Stimulated activated CD4-positive, alpha-beta T cell treated with anti-CD3 and anti-CD28 coated beads, TNF-alpha, amount 100 ng/mL, for 4 hours (primary cell): ENCODE measurements at places on chromosomes 3 and 15.

GRCh38 chr3:52881871-52882270 is 15.5 kb downstream of the STIMATE start:
- no peak for DNase-seq

- no peak for DNase-seq
Measured at GRCh38 chr15:30922480-30923311, 19.0 kb downstream of the FAN1 start.

DNA sequence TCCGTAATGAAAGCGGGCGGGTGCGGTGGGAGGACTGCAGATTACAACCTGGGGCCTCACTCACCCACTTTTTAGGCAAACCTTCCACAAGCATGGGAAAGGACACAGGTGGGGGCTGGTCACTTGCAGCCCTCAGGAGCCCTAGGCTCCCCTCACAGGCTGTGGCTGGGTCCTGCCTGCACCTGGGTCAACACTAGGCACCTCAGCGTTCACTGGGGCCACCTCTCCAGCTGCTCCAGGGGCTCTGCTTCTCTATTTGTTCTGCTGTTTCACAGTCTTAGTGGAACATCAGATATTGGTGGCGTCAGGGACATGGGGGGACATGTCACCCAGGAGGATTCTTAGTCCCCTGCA is 30.1 kb upstream of the TMEM115 start:
- no peak for DNase-seq

- DNase-seq = no peak
Measured at GRCh38 chr15:52213206-52213605, 22.0 kb upstream of the GNB5 start.

DNA sequence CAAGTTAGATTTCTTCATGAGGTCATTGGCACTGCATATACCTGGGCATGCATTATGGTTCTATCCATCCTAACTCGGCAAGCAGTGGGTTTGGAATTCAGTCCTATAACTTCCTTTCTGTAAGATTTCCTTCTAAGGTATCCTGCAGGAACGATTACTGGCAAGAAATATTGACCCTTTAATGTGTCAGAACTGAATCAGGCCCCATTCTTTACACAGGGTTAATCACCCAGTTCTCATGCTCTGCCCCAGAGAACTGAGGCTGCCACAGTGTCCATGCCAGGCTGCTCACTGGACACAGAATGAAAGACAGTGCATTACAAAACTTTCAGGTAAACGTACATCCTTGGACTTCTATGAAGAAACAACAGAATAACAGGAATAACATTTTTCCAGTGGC is 108.9 kb downstream of the RPL22L1 start:
- no peak for DNase-seq

DNA sequence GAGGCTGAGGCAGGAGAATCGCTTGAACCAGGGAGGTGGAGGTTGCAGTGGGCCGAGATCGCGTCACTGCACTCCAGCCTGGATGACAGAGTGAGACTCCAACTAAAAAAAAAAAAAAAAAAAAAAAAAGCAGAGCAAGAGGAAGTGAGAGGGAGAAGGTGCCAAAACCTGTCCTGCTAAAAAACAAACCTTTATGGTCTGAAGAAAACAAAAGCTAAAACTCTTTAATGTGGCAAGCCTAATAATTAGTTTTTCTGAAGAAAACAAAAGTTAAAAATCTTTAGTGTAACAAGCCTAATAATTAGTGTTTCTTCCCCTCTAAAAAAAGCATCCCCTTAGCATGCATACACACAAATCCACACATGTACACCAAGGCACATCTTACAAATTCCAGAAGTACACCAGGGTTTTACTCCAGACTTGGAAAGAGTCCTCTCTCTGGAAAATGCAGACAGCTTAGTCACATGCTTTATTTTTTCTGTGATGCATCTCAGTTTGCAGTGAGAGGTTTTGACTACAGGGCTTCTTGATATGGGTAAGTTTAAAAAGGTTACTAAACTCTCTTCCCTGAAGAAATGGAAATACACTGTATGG is 65.9 kb downstream of the HACD2 start:
- DNase-seq = no peak

- DNase-seq = peak; percentile 53
Measured at GRCh38 chr15:63860155-63860554, 26.4 kb upstream of the HERC1 start.

- DNase-seq = no peak
Measured at GRCh38 chr15:96331144-96331944, 844 bp downstream of the NR2F2 start.

DNA sequence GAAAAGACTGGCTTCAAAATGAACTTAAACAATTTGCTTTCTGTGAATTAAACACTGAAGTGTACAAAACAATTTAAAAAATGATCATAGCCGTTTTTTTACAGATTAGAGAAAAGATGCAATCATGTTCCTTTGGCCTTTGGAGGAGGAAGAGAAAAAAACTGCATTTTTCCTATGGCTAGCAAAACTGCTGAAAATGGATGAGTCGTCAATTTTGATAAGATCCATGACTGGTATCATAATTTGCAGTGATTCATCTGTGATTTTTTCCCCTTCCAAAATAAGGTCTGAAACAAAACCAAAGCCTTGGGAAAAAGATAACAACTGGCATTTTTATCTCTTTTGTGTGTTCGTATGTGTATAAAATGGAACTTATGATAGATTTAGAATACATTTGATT is 255.6 kb upstream of the SATB1 start:
- DNase-seq = no peak

GRCh38 chr3:57151021-57151449 is 14.1 kb downstream of the IL17RD start:
- DNase-seq = no peak

- DNase-seq = no peak
Measured at GRCh38 chr3:128076483-128077201, 24.4 kb downstream of the SEC61A1 start.

- no peak for DNase-seq
Measured at GRCh38 chr3:143295201-143296080, 175.9 kb downstream of the CHST2 start.

GRCh38 chr3:8458238-8458661 is 43.4 kb upstream of the LMCD1 start:
- DNase-seq = no peak

DNA sequence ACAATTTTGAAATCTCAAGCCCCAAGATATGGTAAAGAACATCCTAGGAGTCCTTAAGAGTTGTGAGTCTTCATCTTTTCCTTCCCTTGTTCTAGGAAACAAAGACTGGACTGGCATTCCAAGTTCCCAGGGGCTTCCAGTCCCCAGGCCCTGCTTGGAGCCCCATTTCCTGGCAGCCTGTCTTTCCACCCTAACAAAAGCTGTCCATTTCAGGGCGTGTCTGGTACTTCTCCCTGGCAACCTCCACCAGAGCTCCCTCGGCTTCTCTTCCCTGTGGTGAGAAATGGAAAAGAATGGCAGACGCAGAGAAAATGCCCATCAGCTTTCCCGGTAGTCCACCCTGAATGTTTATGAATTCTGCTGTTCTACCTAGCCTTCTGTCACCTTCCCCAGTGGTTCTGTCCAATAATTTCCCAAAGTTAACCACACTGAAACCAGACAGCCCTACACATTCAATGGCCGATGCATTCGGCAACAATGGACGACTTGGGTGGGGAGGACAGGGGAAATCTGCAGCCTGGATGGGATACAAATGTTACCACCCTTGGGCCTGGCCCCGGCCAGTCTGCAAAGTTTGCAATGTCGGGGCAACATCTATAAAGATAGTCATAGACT is 6.8 kb downstream of the RAB6B start:
- DNase-seq = no peak

DNA sequence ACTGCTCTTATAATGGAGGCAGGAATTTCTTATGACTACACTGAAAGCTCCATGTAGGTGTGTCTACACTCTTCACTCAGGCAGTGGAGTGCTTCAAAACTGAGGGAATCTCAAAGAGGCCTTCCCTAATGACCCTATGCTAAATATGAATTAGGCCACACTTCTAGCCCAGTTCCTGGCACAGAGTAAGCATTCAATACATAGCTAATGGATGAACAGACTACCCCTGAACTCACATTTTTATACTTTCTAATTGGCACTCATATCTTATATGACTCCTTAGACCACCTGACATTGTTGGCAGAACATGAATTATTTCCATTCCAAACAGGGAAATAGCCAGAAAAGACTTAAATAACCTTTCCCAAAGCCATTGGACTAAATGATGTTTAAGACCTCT is 3.4 kb downstream of the RARRES1 start:
- DNase-seq = no peak

DNA sequence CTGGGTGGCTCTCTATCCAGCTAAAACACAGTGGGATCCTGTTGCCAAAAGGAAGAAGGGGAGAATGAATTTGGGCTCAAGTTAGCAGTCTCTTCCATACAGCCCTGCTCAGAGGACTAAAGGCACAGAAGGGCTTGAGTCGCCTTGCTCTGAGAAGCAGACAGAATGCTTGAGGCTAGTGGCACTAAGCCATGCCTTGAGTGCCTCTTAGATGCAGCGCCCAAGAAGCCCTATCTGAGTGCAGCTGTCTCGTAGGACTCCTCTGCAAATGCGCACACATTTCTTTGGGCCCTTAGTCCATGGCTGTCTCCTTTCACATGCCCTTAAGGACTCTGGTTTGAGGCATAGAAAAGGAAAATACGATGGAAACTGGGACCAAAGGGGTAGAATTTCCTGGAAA is 211.3 kb upstream of the CHRM5 start:
- DNase-seq = no peak

- no peak for DNase-seq
Measured at GRCh38 chr3:103712320-103713008, 1277.6 kb downstream of the ZPLD1 start.

DNA sequence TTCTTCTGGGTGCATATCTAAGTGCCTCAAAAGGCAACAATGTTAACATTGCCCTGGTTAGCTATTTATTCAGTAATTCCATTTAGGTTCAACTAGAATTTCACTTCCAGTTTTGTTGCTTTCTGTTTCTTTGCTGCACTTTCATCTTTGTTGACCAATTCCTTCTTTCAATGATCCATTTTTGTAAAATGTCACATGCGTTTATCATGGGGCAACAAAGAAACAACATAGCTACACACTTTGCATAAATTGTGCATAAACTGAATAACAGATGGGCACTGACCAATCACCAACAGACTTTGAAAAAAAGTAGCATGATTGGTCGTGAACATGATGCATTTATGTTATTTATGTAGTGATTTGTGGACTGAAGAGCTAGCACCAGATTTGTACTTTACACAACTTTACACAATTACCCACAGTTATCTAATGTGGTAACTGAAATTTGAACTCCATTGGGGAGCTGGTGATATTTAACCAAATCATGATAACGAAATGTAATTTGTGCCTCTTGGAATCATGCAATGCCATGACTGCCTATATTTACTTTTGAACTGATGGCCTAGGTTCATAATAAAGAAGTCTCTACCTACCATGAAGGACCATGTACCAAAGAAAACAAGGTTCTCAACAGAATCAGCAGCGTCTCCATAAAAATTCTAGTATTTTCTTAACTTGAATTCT is 7.1 kb upstream of the CPOX start:
- no peak for DNase-seq

DNA sequence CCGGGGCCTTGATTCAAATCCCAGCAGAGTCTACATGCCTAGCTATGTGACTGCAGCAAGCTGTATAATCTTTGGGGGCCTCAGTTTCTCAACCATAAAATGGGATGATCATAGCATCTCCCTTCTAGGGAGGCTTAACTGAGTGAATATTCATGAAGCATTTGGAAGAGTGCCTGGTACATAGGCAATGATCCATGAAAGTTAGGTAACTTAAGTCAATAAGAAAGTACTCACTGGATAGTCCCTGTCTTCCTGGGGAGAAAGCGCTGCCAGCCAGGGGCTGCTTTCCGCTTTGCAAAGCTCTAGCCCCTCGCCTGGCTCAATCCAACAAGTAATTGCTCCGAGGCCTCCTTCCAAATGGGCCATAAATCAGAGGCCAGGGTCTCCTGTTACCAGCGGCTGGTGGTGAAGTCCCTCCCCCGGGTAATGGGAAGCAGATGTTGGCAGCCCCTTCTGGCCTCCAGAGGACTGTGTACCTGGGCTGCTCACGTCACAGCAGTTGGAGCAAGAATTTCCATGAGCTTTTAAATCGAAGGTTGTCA is 521.9 kb upstream of the PROK2 start:
- no peak for DNase-seq

DNA sequence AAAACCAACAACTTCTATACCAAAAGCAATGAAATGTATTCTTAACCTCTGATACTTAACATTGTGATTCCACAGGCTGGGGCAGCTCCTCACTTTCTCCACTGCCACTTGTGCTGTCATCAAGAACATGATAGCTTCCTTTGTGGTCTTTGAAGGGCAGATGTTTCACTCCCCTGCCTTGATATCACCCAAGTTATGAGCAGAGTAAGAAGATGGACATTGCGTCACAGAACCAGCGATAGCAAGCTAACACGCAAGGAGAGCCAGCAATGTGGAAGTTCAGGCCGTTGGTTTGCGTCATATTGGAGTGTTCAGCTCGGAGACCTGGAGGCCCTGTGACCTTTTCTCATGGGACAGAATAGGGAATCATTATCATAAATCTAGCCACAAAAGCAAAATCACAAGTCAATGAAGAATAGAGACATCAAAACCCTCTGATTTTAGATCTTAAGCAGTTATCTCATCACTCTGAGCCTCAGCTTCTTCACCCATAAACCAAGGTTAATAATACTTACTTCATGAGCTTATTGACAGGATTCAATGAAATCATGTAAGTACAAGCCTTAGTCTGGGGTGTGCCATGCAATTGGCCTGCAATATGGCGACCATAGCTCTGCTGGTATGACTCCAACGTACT is 183.8 kb upstream of the THBS1 start:
- DNase-seq = no peak

GRCh38 chr3:181567311-181568075 is 144.2 kb upstream of the SOX2 start:
- DNase-seq = no peak

DNA sequence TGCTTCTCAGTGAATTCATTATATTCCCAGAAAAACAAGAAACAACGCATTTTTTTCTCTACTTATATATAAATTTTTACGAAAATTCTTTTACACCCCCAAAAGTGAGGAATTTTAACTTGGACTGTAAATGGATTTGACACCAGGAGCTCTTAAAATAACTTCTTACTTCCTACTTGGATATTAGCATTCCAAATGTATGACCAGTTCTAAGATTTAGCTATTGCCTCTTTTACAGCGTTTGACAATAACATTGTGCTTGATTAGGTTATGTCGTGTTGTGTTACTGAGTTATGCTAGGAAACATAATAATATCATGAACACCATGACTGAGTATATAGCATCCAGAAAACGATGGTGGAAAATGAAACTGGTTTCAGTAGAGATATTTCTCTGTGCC is 177.0 kb downstream of the CNTN6 start:
- no peak for DNase-seq

DNA sequence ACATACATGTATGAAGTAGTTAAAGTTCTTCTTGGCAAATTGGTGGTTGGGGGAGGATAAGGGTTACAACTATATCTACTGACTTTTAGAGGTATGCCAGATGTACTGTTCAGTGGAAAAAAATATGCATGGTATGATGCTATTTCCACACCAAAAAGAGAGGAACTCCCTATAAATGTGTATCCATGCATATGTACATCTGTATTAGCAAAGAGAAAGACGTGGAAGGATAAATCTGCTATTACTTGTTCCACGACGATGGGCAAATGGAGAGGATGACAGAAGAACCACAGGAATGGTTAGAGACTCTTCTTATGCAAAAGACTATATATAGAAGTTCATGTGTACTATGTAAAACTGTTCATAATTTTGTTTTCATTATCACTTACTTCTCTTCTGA is 197.6 kb downstream of the RORA start:
- no peak for DNase-seq

- no peak for DNase-seq
Measured at GRCh38 chr3:150699068-150699639, 4.6 kb downstream of the ERICH6 start.

GRCh38 chr3:55128225-55128823 is 200.5 kb upstream of the LRTM1 start:
- DNase-seq = no peak

GRCh38 chr3:71262364-71263265 is 320.9 kb downstream of the FOXP1 start:
- no peak for DNase-seq
